ENCODE measurements at places on chromosomes 12 and 14.
A peak's percentile ranks its signal among the peaks of the same experiment; 100 is the strongest.

DNA sequence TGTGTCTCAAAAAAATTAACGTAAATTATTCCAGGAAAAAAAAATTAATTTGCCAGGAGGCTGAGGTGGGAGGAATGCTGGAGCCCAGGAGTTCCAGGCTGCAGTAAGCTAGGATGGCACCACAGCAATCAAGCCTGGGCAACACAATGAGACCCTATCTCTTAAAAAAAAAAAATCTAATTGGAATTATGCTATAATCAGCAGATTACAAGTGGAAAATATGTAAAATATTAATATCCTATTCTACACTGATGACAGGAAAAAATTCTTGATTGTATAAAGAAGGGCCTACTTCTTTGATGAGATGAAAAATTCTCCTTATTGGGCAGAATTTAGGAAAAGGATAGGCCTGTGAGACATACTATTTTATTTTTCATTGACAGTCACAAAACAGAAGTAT is 114.0 kb downstream of the RALGAPA1 start:
- no peak for DNase-seq

GRCh38 chr12:44227616-44228015 is 391.7 kb downstream of the TMEM117 start:
- no peak for DNase-seq

DNA sequence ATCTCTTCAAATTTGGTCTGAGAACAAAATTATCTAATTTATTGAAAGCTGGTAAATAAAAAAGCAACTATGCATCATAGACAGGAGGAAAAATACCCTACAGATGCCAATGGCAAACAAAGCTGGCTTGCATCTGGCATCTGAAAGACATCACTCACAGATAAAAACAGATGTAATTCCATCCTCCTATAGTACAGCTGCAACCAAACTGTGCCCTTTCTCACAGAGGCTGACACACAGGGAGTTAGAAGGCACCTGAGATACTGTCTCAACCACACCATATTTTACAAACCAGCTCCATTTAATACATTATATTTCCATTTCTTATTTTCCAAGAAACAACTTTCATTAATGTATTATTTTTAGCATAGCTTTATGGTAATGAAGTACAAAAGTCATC is 39.4 kb downstream of the DUSP16 start:
- DNase-seq: no peak

DNA sequence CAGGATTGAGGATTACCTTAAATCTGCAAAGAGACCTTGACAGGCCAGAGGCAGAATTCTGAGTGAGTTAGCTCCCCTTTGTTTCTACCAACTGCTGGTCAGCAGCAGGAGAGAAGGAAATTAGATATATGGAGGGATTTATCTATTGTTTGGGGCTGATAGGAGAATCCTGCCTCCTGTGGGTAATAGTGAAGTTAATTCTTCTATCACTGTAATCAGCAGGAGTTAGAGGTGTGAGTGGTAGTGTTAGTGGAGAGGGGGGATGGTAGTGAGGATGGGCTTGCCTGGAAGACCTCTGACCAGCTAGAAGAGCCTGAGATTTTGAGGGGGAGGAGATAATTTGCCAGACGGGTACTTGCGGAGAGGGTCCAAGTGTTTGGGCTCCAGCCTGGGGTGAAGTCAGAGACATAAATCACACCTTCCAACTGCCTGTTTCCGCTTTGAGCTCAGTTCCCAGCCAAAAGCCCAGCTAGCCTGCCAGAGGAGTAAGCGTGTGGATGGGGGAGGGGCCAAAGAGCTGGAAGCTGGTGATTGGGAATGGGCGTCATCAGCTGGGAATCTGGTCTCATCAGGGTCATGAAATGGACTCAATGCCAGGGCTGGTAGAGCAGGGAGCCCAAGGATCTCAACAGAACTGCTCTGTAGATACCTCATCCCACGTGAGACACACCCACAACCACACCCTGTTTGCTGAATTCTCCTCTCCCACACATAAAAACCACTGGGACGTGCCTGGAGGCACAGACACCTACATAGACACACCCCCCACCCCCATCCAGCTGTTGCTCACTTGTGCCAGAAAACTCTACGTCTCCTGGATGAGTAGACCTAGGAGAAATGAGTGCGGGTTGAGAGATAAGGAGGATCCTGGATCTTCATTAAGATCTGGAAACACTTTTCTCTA is 13.1 kb upstream of the ITGA5 start:
- no peak for DNase-seq

DNA sequence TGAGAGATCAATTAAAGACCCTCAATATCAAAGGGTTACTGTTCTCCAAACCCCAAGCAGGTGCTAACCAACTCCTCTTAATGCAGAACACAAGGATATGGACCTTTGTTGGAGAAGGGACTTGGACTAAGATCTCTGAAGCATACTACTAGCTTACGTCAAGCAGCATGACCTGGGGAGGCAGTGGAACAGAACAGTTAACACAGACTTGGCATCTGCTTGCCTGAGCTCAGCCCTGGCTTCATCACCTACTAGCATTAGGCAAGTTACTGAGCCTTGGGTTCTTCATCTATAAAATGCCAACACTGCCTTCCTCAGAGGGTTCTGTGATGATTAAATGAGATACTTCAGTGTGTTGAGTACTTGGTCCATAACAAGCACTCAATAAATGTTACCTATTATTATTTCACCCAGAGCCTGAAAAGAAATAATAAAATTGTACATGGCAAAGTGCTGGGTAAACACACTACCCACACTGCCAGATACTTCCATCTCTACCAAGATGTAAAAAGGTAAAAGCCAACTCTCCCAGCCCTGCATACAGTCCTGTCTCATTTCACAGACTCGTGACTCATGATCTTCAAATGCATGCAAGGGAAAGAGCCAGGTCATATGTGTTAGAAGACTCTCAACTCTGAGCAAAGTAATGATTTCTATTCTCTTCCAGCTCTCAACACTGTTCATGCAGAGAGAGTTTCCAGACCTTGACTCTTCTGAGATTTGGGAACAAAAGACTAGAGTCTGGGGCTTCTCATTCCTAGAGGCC is 39.7 kb downstream of the FMNL3 start:
- no peak for DNase-seq

- DNase-seq: no peak
Observed at GRCh38 chr14:68399971-68400370, 392.9 kb downstream of the ZFP36L1 start.

GRCh38 chr14:97120611-97121031 is 323.4 kb downstream of the VRK1 start:
- peak; percentile 53 for DNase-seq

GRCh38 chr14:90661866-90662265 is 154.4 kb downstream of the TTC7B start:
- DNase-seq: no peak

GRCh38 chr14:55349565-55349964 is 62.1 kb downstream of the ATG14 start:
- DNase-seq: no peak

GRCh38 chr12:132321321-132322118 is 7.9 kb downstream of the GALNT9 start:
- no peak for DNase-seq

DNA sequence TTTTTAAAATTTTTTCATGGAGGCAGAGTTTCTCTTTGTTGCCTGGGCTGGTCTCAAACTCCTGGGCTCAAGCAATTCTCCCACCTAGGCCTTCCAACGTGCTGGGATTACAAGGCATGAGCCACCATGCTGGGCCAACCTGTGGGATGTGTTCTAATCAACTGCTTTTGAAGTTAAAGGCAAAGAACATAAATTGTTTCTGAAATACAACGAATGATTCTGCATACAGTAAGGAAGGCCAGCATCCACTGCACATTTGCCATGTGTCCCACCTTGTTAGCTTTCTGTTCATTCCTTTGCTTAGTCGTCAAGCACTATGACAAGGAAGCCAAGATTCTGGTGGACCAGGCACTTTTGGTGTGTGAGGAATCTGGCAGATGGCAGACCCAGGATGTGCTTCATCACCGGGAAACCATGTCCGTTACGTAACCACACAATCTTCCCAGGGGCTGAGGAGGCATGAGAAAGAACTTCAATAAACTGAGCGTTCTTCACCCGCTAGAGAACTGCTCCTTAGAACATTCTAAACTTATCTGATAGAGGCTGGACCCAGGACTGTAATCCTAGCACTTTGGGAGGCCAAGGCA is 24.5 kb downstream of the MOK start:
- no peak for DNase-seq

GRCh38 chr14:96578619-96579018 is 76.4 kb downstream of the PAPOLA start:
- DNase-seq: no peak

- no peak for DNase-seq
Observed at GRCh38 chr12:77047341-77048109, 17.8 kb downstream of the E2F7 start.

GRCh38 chr12:1820191-1820895 is at the start of gene LRTM2:
LRTM2 (plus strand) TSS chr12:1820565; CDS start chr12:1828149, 7,584 bp downstream.
- DNase-seq: no peak

- no peak for DNase-seq
Observed at GRCh38 chr14:49014476-49014875, 571.7 kb downstream of the RPS29 start.

DNA sequence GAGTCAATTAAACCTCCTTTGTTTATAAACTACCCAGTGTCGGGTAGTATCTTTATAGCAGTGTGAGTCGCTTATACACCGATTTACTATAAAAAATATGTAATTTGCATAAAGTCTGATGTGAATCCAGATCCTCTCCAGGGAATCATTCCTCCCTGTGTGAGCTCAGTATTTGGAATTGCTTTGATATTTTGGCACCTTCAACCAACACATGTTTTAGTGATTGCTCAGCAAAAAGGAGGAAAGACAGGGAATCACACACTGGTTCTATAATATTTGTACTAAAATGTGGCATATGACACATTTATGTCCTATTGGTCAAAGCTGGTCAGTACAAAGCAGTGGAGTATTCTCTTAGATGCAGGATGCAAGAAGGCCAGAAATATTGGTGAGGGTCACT is 703.9 kb upstream of the ATXN7L3B start:
- DNase-seq: no peak

DNA sequence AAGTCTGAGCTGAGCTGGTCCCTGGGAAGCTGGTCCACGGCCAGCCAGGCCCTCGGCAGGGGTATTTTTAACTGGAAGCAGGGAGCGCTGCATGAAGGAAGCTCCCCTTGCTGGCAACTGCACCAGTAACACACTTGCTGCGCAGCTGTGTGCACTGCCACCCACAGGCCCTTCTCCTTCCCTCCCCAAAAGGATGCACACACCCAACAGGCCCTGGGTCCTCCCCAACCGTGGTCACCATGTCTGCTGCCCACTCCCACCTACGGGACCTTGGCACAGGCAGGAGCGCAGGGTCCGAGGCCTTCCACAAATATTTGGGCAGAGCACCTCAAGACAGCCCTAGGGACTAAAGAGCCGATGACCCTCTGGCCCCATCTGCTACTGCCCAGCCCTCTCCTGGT is 157.0 kb upstream of the PRMT8 start:
- DNase-seq: no peak

GRCh38 chr12:20364501-20364900 is 3.8 kb upstream of the PDE3A start:
- DNase-seq: no peak

Measured in CD4-positive, alpha-beta T cell treated with Interleukin-6 at 100 ng/mL for 8 hours (primary cell).